ENCODE measurements at places on chromosomes 2 and 18.

- DNase-seq, result no peak
These were observed 80.3 kb upstream of the SESTD1 start for GRCh38 chr2:179344970-179345369.

- no peak for DNase-seq
These were observed 12.1 kb downstream of the PSD4 start for GRCh38 chr2:113185664-113186432.

GRCh38 chr2:139813340-139813739 is 1033.2 kb upstream of the NXPH2 start:
- no peak for DNase-seq

- no peak for DNase-seq
These were observed 2.4 kb downstream of the CXXC1 start for GRCh38 chr18:50285071-50285470.

GRCh38 chr2:67571785-67572718 is 174.9 kb downstream of the ETAA1 start:
- no peak for DNase-seq

DNA sequence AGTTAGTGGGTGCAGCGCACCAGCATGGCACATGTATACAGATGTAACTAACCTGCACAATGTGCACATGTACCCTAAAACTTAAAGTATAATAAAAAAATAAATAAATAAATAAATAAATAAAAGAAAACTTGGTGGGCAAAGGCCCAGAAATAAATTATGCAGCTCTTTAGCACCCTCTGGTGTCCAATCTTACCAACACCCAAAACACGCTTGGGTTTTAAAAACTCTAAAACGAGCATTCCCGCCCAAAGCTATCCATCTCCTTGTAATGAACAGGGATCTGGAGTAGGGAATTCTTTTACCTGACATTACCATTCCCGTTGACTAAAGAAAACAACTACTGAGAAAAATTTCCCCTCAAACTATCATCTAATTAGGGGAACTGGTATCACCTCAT is 2005.9 kb upstream of the CELF4 start:
- DNase-seq, result no peak

DNA sequence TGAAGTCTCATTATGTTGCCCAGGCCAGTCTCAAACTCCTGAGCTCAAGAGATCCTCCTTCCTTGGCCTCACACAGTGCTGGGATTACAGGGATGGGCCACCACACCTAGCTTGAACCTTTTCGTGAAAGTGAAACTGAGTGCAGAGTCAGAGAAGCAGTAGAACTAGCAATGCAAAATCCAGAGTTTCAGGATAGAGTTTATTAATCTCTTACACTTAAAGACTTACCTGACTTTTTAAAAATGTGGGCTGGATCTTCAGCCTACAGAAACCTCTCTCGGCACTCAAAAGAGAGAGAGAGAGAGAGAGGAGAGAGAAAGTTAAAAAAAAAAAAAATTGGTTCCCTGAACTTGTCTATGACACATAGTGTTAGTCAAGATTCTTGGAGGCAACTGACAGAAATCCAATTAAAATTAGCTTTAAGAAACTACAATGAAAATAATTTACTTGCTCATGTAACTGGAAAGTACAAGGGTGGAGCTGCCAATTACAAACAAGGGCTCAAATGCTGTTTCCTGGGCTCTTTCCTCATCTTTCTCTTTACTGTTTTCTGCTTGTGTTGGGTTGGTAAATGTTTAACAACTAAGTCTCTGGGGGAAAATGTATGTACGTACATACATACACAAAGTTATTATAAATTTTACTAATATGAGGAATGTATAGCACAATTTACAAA is 98.1 kb upstream of the CERS6 start:
- no peak for DNase-seq

- DNase-seq, result no peak
These were observed 163.0 kb downstream of the FAM210A start for GRCh38 chr18:13563390-13563805.

- DNase-seq, result no peak
These were observed 53.6 kb upstream of the UGP2 start for GRCh38 chr2:63788071-63788470.

- no peak for DNase-seq
These were observed 69.3 kb upstream of the FN1 start for GRCh38 chr2:215505044-215505786.

GRCh38 chr2:168166902-168167510 is 80.4 kb downstream of the STK39 start:
- no peak for DNase-seq

GRCh38 chr2:231666171-231667095 is 41.9 kb upstream of the PTMA start:
- no peak for DNase-seq

- no peak for DNase-seq
These were observed 39.4 kb upstream of the ZNF397 start for GRCh38 chr18:35201256-35201931.

DNA sequence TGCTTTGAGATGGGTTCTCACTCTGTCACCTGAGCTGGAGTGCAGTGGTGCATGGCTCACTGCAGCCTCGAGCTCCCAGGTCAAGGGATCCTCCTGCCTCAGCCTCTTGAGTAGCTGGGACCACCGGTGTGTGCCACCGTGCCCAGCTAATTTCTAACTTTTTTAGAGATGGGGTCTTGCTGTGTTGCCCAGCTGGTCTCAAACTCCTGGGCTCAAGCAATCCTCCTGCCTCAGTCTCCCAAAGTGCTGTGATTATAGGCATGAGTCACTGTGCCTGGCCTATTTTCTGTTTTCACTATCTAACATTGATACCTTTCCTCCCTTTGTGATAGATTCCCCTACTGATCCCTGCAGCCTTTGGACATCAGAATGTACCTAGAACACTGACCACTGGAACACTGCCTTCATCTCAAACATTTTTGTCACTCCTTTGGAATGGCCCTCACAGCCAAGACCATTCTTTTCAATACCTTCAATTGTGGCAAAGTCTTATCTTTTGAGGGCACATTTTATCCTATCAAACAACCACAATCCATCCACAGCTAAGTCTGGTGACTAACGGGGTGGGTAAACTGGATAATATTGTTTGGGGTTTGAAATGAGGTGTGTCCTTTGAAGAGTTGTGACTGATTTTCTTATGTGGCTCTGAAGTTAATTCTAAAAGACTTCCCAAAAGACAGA is 43.7 kb downstream of the EPAS1 start:
- no peak for DNase-seq

- DNase-seq, result no peak
These were observed 1.4 kb downstream of the GPATCH11 start for GRCh38 chr2:37085731-37086147.
